ENCODE measurements at places on chromosomes 3 and 15.

DNA sequence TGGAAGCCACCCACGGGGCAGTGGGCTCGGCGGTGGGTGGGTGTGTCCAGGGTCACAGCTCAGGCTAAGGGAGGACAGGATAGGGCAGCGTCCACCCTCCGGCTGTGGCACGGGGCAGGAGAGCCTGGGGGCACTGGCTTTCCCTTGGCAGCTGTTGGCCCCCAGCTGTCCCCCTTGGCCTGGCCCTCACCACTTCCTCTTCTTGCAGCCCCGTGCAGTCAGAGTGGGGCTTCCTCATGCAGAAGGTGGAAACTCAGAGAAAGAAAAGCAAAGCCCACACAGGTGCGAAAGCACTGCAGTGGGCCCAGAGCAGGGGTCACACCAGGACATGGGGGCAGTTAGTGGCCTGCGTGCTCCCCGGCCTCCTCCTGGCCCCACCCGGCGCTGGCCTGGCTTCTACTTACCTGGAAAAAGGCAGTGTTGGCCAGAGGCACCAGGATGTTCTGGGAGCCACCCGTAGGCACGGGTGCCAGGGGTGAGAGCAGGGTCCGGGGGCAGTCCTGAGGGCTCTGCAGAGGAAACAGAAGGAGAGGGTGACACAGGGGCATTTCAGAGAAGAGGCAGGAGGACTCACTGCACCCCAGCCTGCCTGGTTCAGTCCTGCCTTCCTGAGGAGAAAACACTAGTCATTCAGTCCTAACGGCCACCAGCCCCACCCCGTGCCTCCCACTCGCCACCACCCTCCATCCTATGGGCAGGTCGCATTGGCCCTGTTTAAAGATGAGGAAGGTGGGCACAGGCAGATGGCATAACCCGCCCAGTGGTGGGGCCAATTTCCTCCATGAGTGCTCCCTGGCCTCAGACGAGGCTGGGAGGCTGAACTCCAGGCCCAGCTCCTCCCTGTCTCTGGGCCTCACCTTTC is 28.3 kb downstream of the PLXND1 start:
- no peaks in the 10 kb centered on the region for H3K27me3 ChIP-seq

- H3K4me3 ChIP-seq: no peak overlapping the region
- no peaks in the 10 kb centered on the region for H3K36me3 ChIP-seq
- no peak overlapping the region for H3K27ac ChIP-seq
- H3K4me1 ChIP-seq: no peaks in the 10 kb centered on the region
- no peak for DNase-seq
- no peaks in the 10 kb centered on the region for H3K27me3 ChIP-seq
These were observed 57.0 kb downstream of the ISG20 start for GRCh38 chr15:88695691-88696251.

DNA sequence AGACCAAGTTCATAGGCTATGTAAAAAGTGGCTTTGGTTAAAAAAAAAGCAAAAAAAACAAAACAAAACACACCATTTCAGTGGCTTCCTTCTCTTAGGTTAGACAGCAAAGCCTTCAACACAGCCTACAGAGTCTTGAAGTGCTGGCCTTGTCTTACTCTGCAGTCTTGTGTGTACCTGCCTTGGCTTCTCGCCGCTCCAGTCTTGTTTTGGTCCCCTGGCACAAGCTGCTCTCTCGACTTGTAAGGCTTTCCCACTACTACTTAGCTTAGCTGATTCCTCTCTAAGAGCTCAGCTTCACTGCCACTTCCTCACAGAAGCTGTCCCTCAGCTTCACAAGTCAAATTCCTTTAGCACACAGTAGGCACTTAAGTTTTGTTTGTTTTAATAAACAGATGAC is 63.0 kb downstream of the ST3GAL6 start:
- no peaks in the 10 kb centered on the region for H3K27me3 ChIP-seq
- no peak overlapping the region for H3K4me3 ChIP-seq
- no peak overlapping the region for H3K27ac ChIP-seq
- H3K36me3 ChIP-seq: no peaks in the 10 kb centered on the region

- no peaks in the 10 kb centered on the region for H3K36me3 ChIP-seq
- peaks cover 48% of the 10 kb centered on the region for H3K4me1 ChIP-seq
- H3K27ac ChIP-seq: peak overlapping the region; percentile 86
- peak overlapping the region; percentile 71 for H3K4me3 ChIP-seq
- no peaks in the 10 kb centered on the region for H3K27me3 ChIP-seq
These were observed 1.2 kb downstream of the TTC23 start for GRCh38 chr15:99248000-99248715.

DNA sequence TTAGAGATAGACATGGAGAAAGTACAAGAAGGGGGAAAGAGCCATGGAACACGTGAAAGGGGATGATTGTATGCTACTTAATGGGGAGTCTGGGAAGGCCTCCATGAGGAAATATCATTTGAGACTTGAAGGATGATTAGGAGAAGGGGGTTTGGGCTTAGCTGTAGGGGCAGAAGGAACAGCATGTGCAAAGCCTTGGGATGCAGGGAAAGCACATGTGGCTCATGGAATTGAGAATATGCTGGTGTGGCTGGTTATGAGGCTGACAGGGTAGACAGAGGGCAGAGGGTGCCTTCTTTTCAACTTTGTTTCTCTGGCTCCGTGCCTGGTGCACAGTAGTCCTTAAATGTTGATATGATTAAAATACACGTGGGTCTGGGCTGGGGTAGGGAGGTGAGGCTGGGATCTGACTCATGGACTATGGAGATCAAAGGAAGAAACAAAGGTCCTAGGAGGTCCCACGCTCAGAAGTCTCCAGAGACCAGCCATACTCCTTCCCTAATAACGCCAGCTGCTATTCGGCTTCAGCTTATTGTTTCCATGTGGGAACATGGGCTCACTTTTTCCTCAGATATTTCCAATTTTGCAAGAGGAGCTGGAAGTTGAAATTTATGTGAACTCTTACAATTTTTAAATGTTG is 1.1 kb downstream of the GTF2E1 start:
- no peak for DNase-seq
- H3K4me3 ChIP-seq: peak overlapping the region; percentile 72
- H3K27ac ChIP-seq: peak overlapping the region; percentile 94
- H3K27me3 ChIP-seq: no peaks in the 10 kb centered on the region
- H3K4me1 ChIP-seq: peaks cover 12% of the 10 kb centered on the region

DNA sequence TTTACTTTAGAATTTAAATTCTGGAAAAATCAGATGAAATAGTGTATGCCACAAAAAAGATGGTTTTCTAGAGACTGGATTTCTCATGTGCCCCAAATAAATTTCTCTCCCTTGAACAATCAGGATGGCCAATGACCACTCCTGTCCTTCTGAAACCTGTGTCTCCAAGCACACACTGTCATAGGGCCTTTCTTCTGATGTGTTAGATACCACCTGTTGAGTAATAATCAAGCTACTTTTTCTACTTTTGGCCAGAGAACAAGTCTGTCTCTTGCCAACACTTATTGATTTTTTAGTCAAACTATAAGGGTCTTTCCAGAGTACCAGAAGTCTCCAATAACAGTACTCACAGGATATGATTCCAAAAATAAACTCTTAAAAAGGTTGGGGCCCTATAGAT is 16.1 kb upstream of the TFG start:
- no peaks in the 10 kb centered on the region for H3K4me1 ChIP-seq
- H3K27ac ChIP-seq: no peak overlapping the region
- no peaks in the 10 kb centered on the region for H3K27me3 ChIP-seq
- H3K4me3 ChIP-seq: no peak overlapping the region
- no peaks in the 10 kb centered on the region for H3K36me3 ChIP-seq

GRCh38 chr3:190301591-190301990 is 20.7 kb downstream of the CLDN1 start:
- H3K4me3 ChIP-seq: no peak overlapping the region
- H3K27ac ChIP-seq: no peak overlapping the region
- no peaks in the 10 kb centered on the region for H3K4me1 ChIP-seq
- H3K36me3 ChIP-seq: no peaks in the 10 kb centered on the region
- no peak for DNase-seq

GRCh38 chr15:53457479-53457878 is 302.0 kb downstream of the WDR72 start:
- H3K27me3 ChIP-seq: no peaks in the 10 kb centered on the region
- no peak overlapping the region for H3K4me3 ChIP-seq
- H3K27ac ChIP-seq: no peak overlapping the region
- H3K4me1 ChIP-seq: no peaks in the 10 kb centered on the region
- no peaks in the 10 kb centered on the region for H3K36me3 ChIP-seq

DNA sequence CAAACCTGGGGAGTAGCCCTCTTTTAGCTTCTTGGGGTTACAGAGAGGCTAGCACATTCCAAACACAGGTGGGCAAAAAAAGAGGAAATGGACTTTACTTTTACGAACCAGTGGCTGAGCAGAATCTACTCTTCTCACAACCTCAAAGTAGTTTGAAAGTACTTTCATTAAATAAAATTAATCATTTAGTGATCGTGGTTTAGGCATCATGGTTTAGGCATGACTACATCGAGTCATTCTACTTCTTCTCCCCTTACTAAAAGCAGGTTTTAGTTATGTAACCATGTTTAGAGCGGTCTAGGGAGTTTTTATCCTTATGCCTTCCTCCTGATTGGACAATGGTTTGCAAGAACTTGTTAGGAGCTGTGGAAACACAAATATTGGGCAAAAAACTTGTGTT is 2.5 kb upstream of the GREM1 start:
- H3K27ac ChIP-seq: peak overlapping the region; percentile 90
- no peaks in the 10 kb centered on the region for H3K27me3 ChIP-seq
- H3K4me1 ChIP-seq: peaks cover 14% of the 10 kb centered on the region
- no peaks in the 10 kb centered on the region for H3K36me3 ChIP-seq
- no peak overlapping the region for H3K4me3 ChIP-seq

DNA sequence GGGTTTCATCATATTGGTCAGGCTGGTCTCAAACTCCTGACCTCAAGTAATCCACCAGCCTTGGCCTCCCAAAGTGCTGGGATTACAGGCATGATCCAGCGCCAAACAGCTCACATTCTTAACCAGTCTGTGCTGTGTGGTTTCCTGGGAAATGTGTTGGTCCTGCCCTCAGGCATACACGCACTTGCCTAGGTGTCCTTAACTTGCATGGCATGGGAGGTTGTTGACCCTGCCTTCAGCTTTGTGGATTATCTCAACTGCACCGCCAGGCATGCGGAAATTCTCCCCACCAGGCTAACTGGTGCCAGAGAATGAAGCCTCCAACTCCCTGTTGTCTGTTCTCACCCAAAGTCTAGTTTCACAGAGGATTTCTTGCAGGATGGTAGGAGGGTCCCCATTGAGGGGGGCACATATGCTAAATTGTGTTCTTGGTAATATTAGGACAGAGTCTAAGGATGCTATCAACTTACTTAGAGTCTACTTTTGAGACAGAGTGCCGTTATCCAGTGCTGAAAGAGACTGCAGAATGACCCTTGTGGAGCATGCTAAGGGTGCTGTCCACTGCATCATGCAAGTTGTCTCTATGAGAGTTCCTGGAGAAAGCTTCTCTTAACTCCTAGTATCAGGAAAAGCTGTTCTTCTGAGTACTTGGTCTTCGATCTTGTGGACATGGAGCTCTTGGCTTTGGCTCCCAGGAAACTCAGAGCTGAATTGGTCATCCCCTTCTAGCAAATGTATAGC is 61.6 kb upstream of the EIF1B start:
- H3K27ac ChIP-seq: no peak overlapping the region
- H3K36me3 ChIP-seq: no peaks in the 10 kb centered on the region
- no peaks in the 10 kb centered on the region for H3K4me1 ChIP-seq
- H3K4me3 ChIP-seq: no peak overlapping the region
- DNase-seq: no peak
- H3K27me3 ChIP-seq: no peaks in the 10 kb centered on the region

DNA sequence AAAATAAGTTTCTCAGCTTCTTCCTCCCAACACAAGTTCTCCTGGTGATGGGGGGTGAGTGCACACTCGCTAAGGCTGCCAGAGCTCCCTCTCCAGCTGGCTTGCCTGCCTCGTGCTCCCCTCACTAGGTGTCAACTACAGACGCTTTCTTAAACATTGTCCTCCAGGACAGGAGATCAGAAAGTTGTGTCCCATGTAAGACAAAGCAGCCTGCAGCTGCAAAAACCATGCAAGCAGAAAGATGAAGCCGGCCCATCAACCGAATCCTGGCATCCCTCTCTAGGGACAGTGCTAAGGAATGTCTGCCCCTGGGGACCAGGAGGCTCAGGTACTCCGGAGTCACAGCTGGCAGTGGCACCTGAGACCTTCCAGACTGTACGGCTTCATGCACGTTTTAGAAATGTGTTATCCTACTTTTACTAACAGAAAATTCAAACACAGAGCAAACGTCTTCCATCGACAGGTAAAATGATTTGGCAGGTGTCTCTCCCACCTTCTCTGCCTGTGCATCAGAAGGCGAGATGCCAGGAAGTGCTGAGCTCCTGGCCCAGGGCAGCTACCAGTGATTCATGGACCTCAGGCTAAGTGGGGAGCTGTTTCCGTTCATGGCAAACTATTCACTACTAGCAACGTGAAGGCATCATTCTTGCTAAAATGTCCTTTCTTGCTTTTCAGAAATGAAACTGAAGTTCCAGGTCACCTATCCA is 246.1 kb downstream of the ADAMTS17 start:
- no peaks in the 10 kb centered on the region for H3K27me3 ChIP-seq
- peak; percentile 67 for DNase-seq
- H3K4me1 ChIP-seq: no peaks in the 10 kb centered on the region
- no peak overlapping the region for H3K27ac ChIP-seq
- no peaks in the 10 kb centered on the region for H3K36me3 ChIP-seq

GRCh38 chr3:149296972-149297371 is 36.5 kb downstream of the TM4SF18 start:
- no peak overlapping the region for H3K27ac ChIP-seq
- no peak for DNase-seq

GRCh38 chr15:74542166-74543042 is 1.4 kb downstream of the ARID3B start:
- no peak overlapping the region for H3K4me3 ChIP-seq
- H3K27me3 ChIP-seq: no peaks in the 10 kb centered on the region
- no peak overlapping the region for H3K27ac ChIP-seq
- no peak for DNase-seq
- peaks cover 49% of the 10 kb centered on the region for H3K4me1 ChIP-seq
- no peaks in the 10 kb centered on the region for H3K36me3 ChIP-seq

DNA sequence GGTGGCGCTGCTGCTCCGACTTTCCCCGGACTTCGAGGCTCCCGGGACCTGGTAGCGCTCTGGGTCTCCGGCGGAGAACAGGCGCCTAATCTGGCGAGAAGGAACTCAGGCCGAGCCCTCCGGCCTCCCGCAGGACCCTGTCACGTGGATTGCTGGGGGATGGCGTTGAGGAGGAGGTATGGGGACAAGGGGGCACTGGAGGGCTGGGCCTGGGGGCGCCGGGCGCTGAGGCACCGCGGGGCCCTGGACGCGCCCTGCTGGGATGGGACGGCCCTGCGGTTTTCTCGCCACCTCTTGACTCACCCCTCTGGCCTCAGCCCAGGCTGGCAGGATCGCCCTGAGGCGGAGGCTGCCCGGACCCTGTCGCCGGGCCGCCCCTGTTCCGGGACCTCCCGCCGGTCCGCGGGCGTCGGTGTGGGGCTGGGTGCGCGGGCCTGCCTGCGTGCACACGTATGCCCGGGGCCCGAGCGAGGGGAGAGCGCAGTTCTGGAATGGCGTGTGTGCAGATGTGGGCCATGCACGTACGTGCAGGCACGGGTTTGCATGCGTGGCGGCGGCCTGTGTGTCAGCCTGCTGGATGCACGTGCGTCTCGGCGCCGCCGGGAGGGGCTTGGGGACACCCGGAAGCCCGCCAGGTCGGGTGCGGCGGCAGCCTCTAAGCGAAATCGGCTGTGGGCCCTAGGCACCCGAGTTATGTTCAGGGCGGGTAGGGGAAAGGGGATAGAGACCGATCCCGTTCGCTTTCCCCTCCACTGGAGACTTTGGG is 752 bp downstream of the C15orf39 start:
- DNase-seq: no peak
- H3K27me3 ChIP-seq: no peaks in the 10 kb centered on the region
- H3K4me3 ChIP-seq: peak overlapping the region; percentile 99
- H3K36me3 ChIP-seq: no peaks in the 10 kb centered on the region
- H3K27ac ChIP-seq: peak overlapping the region; percentile 97
